NK-92 treated with Interleukin-12 subunit alpha and Interleukin-12 subunit beta, amount 100 ng/mL, for 24 hours (cell line): ENCODE measurements at places on chromosomes 12 and 14.

- DNase-seq: no peak
These were observed 33.6 kb upstream of the STRAP start for GRCh38 chr12:15848606-15849005.

DNA sequence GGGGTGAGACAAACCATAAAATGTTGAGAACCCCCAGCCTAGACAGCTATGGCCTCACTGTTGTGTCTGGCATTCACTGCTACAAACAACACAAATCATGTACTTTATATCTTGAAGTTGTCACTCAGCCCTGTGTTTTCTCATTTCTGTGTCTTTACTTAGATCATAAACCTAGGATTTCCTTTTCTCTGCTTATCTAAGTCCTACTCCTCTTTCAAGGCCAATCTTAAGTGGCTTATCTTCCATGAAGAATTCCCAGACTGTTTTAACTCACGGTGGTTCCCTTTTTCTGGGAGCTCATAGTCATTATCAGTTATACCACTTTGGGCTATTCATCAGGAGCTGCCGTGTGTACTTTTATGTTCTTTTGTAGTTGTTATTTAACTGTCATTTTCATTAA, 42.1 kb downstream of the FLRT2 start:
- no peak for DNase-seq

GRCh38 chr12:29350080-29350479, 30.9 kb downstream of the ERGIC2 start:
- DNase-seq: no peak

GRCh38 chr14:98766818-98767217, 505.2 kb downstream of the BCL11B start:
- no peak for DNase-seq

DNA sequence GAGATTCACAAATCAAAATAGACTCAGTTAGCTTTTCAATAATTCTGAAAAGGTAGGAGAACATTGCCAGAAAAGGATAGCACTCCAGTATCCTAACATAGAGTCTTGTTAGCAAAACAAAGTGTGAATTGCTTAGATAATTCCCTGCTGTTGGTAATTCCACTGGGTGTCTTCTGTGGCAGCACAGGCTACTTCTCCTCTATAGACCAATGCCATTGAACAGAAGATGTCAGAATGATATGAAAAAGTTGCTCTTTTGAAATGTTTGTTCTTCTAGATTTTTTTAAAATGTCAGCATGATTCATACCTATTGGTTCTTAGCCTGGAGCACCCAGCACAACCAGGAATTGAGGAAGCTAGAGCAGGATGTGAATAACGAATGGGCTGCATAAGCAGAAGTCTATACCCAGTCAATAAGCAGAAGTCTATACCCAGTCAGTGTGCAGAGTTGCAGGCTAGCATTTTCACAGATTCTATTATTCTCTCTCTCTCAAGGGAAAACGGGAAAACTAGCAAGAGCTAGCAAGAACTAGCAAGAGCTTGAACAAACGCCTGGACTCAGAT, 112.8 kb downstream of the SYT1 start:
- no peak for DNase-seq

- DNase-seq: no peak
These were observed 86.0 kb downstream of the AACS start for GRCh38 chr12:125151284-125151683.

DNA sequence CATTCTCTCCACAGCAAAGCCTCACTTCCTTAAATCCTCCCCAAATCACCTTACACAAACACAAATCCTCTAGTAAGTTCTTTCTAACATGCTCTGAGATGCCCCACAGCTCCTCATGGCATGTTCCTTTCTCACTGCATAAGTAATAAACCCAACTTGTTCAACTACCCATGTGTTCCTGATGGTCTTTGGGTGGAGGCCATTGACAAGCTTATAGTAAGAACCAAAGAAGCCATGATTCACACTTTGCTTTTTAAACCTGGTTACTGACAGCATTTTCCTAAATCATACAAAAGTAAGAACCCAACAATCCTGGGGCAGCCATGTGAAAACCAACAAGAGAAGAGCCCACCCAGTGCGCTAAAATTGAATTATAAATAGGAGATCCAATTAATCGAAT, 138.6 kb downstream of the ITPR2 start:
- DNase-seq: no peak
